ENCODE measurements at places on chromosomes 1 and 21.

DNA sequence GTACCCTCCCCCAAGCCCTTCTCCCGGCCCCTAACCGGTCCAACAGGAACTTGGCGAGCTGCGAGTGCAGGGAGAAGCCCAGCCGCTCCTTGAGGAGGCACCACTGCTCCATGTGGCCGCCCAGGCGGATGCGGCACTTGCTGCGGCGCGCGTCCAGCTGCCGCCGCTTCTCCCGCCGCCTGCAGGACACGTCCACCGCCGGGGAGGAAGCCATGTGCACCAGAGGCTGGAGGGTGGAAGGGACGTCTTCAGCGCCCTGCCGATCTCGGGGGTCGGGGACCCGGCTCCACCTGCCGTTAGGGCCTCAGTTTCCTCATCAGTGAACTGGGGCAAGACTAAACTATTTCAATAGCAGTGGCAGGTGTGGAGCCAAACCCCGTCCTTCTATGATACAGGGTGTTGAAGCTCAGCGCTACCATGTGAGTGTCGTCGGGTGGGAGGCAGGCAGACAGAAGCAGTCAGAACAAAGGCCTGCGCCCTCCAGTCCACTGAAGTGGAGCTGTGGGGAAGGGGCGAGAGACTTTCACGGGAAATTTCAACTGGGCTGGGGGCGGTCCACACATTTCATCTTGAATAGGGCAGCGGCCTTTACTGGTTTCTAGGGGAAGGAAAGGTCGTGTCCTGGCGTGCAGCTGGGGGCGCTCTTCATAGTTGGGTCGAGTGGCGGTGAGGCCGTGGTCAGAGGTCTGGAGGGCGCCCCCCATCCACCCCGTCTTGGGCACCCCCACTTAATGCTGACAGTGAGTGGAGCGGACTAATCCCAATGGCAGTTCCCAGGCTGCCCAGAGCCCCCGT is 592 bp downstream of the ZNF692 start:
- no peak for DNase-seq

DNA sequence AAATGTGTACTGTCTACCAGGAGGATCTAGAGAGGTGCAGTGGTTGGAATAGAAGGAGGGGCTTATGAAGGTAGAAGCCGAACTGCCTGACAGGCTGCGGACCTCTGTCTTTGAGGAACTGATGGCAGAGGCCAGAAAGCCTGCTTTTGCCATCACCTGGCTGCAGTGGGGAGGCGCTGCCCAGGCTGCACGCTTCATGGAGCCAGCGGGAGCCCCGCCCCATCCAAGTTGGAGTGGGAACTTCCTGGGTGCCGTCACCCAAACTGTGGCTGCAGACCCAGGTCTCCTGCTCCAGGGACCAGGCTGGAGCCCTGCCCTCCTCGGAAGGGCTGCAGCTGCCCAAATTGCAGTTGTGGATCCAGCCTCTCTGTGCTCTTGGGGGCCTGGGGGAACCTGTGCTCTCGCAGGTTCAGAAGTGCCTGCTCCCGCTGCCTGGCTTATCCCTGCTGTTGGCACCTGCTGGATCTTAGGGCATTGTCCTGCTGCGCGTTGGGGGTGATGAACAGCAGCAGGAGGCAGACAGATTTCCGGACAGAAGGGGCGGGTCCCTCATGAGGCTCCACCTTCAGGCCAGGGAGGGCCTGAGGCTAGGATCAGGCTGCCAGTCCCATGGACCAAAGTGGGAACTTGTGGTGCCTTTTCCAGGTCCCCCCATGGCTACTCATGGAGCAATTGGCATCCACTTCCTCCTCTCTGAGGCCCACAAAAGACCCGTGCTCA is 118.0 kb upstream of the PLPPR4 start:
- DNase-seq = no peak

- DNase-seq = no peak
These were observed 19.0 kb downstream of the FAM163A start for GRCh38 chr1:179761846-179762640.

DNA sequence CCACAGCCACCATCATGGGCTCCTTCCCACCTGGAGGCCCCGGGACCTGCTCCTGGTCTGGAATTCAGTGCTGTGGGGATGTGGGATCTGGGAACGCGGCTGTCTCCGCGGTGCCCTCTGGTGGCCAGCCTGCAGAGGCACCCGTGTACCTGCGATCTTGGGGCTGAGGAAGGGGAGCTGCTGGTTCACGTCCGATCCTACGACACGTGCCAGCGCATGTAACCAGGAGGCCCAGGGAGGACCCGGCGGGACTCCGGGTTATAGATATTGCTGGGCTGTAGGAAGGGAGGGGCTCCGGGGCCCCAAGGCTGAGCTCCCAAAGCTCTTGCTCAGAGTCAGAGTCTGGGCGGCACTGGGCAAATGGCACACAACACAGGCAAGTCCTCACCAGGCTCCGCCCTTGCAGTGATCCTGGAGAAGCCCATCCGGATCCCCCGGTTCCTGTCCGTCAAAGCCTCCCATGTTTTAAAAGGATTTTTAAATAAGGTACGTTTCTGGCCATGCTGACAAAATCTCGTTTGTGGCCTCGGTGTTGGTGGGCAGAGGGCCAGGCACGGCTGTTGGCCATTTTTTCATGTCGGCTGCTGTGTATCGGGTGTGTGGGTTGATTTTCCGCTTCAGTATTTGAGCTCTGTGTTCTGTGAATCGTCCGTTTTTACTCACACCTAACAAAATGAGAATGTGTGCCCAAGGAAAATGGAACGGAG is 20.1 kb downstream of the FAAP20 start:
- no peak for DNase-seq

DNA sequence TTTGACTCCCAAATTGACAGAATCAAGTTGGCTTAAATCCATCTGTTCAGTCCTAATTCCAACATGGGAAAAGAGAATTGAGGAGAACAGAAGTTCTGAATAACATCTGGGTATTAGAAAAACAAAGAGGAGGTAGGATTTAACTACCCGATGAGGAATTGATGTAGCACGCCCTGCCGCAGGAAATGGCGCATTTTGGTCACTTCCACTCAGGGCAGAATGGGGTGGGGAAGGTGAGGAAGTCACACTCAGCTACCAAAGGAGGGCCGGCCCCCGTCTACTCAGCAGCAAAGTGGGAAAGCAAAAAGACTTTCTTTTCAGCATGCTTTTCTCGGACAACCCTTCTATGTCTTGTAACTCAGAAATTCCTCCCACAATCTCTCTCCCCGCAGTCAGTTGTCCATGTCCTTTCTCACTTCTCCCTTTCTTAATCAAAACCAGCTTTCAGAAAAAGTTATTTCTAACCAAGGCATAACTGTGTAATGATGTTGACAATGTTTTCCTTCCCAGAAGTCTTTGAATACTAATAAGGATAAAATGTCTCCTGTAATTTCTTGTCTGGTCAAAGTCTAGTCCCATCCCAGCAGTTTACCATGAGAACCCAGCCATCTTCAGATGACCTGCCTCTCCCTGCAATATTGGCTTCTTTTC is 60.5 kb upstream of the SIPA1L2 start:
- DNase-seq = no peak

DNA sequence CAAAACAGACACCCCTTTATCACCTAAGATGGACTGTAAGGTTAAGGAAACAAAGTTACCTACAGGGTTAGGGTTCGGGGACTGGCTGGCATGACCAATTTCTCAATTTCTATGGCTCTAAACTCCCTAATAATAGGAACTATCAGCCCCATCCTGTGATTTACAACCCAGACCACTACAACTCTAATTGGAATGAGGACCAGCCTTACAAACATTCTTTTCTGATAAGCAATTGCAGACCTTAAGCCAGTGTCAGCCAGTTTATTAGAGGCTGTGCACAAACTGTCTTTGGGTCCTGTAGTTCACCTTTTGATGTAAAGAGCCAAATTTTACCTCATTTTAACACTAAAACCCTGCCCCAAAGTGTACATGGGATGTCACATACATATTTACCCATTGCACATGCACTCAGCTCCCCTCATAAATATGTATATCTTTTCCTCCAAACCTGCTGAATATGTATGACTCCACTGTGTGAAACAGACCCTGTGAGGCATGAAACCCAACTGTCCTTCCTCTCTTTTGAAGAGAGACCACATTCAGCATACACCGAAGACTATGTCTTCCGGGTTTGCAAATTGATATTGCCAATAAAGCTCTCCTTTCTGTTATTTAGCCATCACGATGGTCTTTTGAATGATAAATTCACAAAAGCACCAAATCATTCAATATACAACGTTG is 7.3 kb upstream of the APP start:
- DNase-seq = no peak

GRCh38 chr1:108117945-108118902 is 81.9 kb downstream of the SLC25A24 start:
- DNase-seq = no peak

- no peak for DNase-seq
These were observed 424.0 kb upstream of the BEND5 start for GRCh38 chr1:49200738-49201137.

DNA sequence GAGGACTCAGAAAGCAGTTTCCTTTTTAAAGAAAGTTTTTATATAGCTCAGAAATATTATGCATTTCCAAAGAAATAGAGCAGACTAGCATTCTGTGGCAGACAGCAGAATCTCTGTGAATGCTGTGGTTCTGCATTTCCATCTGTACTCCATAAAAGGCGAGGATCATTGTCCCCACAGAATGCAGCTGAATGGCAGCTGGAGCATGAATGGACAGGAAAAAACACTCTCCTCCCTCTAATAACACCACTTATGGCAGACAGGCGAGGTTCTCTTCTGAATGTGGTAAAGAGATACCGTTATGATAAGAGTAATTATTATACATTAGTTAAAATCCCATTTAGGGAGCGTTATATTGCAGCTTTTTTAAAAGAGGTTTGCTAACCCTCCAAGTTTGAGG is 81.4 kb upstream of the WLS start:
- DNase-seq = no peak

GRCh38 chr1:95353194-95353593 is 119.2 kb downstream of the RWDD3 start:
- DNase-seq = no peak

DNA sequence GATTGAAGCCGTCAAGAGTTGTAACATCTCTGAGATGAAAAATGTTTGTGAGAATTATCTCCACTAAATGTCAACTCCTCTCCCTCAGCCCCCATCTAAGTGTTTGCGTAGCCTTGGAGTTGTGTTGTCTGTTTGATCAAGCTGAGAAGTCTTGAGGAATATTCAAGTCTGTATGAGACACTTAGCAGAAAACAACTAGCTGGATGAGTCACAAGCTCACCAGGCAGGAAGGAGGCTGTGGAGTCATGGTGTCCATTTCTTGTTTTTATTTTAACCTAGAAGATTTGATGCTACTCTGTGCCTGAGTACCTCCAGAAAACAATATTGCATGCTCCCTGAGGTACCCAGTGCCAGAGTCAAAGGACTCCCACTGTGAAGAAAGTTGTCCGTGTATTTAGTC is 211.6 kb upstream of the PLXNA2 start:
- DNase-seq = no peak

GRCh38 chr1:37851262-37851661 is 8.1 kb downstream of the MTF1 start:
- DNase-seq = no peak

GRCh38 chr1:15350551-15351200 is 59.0 kb upstream of the EFHD2 start:
- no peak for DNase-seq

GRCh38 chr1:167544447-167545093 is 9.0 kb downstream of the CREG1 start:
- DNase-seq = no peak

DNA sequence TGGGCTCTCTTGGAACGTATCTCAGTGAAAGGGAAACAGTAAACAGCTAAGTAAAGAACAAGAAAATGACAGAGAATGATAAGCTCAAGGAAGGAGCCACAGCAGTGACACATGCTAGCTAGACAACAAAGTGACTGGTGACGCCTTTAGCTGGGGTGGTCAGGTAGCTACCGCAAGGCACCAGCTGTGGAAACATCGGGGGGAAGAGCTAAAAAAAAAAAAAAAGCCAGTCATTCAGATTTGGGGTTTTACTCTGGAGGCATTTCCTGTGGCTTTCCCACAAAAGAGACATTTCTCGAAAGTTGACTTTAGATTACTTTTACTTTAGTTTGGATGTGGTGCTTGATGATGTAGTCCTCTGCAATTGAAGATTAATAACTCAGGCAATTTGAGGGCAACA is 2.1 kb downstream of the FHAD1 start:
- DNase-seq = no peak

GRCh38 chr21:46122237-46122671 is 24.3 kb downstream of the COL6A2 start:
- no peak for DNase-seq

DNA sequence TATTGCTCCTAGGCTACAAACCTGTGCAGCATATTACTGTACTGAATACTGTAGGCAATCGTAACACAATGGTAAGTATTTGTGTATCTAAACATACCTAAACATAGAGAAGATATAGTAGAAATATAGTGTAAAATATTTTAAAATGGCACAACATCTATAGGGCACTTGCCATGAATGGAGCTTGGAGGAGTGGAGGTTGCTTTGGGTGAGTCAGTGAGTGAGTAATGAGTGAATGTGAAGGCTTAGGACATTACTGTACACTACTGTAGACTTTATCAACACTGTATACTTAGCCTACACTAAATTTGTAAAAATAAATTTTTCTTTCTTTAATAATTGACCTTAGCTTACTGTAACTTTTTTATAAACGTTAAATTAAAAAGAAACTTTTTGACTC is 7.9 kb downstream of the LEFTY2 start:
- no peak for DNase-seq

DNA sequence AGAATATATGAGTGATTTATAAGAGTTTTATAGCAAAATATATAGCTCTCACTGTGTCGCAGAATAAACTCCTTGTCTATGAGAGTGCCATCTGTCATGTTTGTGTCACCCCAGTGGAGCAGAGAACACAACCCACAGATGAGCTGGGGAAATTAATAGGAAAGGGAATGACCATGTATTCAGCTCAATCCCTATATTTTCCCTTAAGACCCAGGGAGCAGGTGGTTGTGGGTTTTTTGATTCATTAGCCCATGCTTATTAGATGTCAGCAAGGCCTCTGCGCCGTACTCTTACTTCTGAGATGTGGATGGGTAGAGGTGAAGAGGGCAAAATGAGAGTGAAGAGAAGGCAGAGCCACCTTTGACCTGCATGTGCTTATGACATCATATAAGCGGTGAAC is 4.1 kb upstream of the GREM2 start:
- DNase-seq = no peak

- peak; percentile 22 for DNase-seq
These were observed 1.2 kb upstream of the ATF3 start for GRCh38 chr1:212607206-212607912.

DNA sequence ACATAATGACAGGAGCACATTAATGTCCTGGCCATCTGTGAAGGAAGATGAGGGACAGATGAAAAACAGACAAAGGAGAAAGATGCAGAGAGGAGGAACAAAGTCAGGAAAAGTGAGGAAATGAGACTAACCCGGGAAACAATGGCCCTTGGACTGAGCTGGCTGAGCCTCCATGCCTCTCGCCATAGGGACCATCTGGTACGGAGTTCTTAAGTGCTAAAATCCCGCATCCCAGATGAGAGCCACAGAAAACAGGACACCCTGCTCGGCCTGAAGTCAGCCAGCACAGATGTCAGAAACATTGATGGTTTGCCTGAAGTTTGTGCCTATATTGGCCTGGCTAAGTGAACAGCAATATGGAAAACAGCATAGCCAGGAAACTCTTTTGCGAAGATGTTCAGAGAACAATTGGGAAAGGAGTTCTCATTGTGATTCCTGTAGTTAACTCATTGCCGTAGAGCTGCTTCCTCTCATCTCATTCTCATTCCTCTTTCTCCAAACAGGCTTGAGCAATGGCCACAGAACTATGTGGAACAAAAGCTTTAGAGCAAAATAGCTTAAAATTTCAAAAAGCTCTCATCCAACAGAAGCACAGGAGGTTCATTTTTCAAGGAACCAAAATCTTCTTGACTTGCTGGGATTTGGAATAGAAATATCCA is 96.6 kb downstream of the ASTN1 start:
- no peak for DNase-seq
